Endodermal cell (in vitro differentiated cells): ENCODE measurements at places on chromosomes 16 and 17.

GRCh38 chr16:69436896-69437295 is 12.5 kb downstream of the CYB5B start:
- no peak for DNase-seq

GRCh38 chr17:72646176-72646575 is 446.3 kb downstream of the SLC39A11 start:
- DNase-seq, result no peak

GRCh38 chr17:35467824-35468223 is 19.3 kb upstream of the SLFN13 start:
- no peak for DNase-seq

DNA sequence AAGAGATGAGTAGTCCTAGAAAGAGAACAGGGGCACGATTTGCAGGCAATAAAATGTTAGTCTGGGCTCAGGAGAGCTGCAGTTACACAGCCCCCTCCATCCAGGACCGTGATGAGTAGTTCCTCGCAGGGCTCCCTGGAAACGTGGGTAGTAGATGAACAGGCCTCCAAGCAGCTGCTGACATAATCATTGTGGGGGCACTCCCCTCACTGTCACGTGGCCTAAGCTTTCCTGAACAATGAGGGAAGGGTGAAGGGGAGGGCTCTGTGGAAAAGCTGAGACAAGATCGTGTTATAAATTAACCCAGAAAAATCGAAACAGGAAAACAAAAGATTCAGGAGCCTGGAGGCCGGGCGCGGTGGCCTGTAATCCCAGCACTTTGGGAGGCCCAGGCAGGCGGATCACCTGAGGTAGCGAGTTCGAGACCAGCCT is 1.3 kb upstream of the PER1 start:
- DNase-seq, result peak; percentile 71

GRCh38 chr17:58344047-58344790 is 7.8 kb downstream of the SUPT4H1 start:
- peak; percentile 53 for DNase-seq

GRCh38 chr16:70653809-70654771 is 7.7 kb downstream of the IL34 start:
- DNase-seq, result peak; percentile 97

GRCh38 chr16:53036066-53036465 is 16.6 kb downstream of the CHD9NB start:
- no peak for DNase-seq

- no peak for DNase-seq
Observed at GRCh38 chr16:48317614-48318315, 67.4 kb downstream of the SIAH1 start.

DNA sequence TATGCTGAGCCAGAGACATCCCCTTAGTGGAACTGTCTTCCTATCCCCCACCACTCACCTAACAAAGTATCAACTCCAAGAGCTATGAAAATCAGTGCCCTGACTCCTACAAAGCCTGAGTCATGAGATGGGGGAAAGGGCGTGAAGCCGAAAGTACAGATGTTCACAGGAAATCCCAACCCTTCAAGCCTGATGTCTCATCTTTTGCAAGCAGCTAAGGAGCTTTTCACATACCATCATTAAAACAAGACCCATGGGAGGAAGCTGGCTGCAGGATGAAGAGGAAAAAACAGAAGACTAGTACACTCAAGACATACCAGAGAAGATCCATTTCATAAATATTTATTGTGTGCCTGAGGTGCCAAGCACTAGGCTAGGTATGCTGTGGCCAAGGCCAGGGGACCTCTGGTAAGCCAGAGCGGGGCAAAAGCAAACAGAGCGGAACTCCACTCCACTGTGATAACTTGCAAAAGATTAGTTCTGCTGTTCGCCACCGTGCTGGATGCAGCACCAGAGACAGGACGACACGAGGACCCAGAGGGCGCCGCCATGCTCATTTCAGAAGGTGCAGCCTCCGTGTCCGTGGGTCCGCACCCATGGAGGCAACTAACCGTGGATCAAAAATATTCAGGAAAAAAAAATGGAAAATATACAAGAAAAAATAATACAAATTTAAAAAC is 4.5 kb upstream of the MNT start:
- peak; percentile 46 for DNase-seq

GRCh38 chr17:21235921-21236320 is 17.3 kb downstream of the NATD1 start:
- DNase-seq, result no peak

DNA sequence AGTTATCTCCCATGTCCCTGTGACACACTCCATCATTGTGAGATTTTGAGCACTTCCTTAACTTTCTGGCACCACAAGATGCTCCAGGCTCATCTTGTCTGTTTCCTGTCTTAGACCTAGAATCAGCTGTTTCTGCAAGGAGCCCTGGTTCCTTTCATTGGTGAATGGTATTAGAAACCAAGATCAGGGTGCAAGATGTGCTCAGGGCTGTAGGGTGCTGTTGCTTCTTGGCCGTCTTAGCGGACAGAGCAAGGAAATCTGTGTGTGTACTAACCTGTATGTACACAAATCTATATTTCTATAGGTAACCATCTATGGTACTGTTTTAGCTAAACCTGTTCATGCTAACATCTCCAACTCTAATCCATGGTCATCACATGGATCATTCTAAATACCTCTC is 8.1 kb upstream of the PRM1 start:
- DNase-seq, result no peak
